KG1 (cell line): ENCODE measurements at places on chromosomes 1 and 21.

- no peak for DNase-seq
Observed at GRCh38 chr21:16419188-16419921, 689.6 kb downstream of the USP25 start.

GRCh38 chr1:242086706-242087105, 87.8 kb upstream of the MAP1LC3C start:
- no peak for DNase-seq

DNA sequence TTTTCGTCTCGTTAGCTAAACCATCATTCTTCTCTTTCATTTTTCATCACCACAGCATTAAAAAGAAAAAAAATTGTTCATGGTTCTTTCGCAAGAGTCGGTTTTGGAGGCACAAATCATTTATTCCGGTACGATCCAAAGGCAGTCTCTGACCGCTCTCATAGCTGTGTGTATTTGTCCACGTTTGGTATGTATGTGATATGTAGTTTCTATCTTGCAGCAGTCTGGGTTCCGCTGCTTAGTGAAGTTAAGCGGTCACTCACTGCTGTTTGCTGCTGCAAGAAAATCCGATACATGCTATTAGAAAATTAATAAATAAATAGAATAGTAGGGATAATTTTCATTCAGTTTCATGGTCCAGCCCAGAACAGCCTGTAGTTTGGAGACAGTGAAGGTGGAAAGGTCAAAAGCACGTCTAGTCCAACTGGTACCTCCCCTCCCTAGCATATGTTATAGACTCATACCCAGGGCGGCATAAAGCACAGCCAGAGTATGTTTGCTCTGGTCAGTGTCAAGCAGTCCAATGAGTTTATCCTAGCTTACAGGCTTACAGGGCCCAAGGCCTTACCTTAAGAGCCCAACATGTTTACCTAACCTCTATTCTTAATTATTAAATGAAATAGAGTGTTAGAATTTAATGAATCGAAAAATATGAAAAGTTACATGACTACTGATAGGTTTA, 2.5 kb downstream of the FMN2 start:
- DNase-seq = no peak

DNA sequence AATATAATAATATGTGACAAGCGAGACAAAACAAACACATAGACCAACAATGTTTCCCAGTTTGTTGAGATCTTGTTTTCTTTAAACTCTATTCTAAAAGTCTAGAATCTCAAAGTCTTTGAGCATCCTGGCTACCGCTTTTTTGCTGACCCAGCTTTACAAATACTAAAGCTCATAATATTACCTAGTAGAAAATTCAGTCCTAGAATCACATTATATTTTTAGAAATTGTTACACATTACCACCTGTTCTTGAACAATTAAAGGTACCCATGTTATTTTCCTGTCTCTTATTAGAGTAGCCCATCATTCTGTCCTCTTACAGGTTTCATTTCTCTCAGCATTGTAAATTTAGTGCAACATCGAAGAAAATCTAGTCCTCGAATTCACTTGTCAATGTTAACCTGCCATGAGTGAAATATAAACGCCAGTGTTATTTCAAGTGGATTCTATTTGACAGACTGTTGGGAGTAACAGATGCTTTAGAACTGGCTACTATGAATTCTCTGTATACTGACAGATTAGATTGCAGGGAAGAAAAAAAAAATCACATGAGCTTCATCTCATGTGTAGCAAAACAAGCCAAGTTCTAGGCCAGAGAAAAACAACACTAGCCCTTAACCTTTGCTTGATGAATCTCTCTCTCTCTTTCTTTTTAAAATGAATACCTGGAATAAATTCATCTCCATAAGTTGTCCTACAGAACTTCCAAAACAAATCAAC, 851.2 kb upstream of the ADAMTS5 start:
- DNase-seq = no peak

GRCh38 chr1:210828996-210829596, 304.9 kb downstream of the KCNH1 start:
- no peak for DNase-seq

GRCh38 chr1:54559111-54559548, 11.1 kb downstream of the ACOT11 start:
- no peak for DNase-seq

DNA sequence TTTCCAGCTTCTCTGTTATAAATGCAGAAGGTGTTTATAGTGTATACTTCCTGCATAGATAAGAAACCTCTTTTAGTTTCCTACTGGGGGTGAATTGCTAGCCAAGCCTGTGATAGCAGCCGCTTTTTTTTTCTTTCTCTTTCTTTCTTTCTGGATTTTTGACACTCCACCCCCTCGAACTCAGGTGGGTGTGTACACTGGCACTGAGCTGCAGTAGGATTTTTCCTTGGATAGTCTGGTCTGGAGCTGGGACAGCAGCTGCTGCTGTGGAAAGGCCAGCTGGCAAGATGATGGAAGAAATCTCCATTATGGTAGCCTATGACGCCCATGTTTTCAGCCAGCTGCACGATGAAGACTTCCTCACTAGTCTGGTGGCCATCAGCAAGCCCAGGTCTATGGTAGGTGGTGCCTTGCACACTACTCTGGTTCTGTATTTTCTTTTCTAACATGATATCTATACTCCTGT, 122.5 kb upstream of the CACYBP start:
- DNase-seq = no peak

DNA sequence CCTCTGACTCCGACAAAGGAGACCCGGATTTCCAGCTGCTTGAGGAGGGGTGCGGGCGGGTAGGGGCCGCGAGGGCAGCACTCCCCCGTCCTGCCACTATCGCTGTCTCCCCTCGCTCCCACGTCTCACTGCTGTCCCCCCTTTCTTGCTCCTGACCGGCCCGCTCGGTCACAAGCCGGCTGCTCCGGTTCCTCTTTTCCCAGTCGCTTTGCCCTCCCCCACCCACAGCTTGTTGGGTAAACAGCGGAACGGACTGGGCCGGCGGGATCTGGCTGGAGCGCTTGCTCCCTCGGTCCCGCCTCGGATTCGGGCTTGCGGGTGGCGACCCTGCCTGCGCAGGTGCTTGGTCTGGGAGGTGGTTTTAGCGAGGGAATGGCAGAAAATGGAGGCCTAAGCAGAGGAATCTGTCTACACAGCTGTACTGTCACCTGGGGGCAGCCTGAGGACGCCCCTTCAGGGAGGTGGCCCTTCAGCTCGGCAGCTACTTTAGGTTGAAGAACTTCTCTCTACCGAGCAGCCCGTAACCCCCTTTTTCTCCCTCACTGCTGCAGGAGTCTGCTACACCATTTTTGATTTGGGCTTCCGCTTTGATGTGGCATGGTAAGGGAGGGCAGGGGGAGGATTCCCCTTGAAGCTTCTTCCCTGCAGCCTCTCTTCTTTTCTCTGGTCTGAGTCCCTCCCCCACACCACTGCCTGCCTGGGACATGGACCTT, 645 bp downstream of the ATP6V0B start:
- no peak for DNase-seq

GRCh38 chr1:183609759-183610452, 19.6 kb upstream of the NCF2 start:
- no peak for DNase-seq

DNA sequence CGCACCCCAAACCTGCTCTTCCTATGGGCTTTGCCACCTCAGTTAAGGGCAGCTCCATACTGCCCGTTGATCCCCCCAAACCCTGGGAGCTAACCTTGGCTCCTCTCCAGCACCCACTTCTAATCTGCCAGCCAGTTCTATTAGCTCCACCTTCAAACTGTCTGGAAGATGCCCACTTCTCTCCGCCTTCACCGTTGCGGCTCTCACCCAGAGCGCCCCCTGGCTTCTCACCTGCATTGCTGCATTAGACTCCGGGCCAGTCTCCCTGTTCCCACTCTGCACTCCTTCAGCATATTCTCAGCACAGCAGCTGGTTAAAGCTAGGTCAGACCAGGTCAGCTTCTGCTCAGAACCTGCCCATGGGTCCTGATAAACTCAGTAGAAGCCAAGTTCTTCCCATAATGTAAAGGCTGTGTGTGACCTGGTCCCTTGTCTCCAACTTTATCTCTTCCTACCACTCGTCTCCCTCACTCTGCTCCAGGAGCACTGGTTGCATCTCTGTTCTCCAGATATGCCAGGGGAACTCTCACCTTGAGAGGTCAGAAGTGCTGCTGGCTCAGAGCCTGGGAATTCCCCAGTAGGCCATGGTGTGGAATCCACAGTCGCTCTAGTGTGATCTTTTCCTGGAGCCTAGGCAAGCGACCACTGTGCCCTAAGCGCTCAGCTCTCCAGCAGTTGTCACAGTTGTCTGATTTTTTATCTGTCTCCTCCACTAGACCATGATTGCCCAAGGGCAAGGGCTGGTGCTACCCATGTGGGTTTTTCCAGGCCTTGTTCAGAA, 150.3 kb downstream of the HMGB4 start:
- DNase-seq = no peak

GRCh38 chr1:83689921-83690868, 308.7 kb downstream of the TTLL7 start:
- no peak for DNase-seq

DNA sequence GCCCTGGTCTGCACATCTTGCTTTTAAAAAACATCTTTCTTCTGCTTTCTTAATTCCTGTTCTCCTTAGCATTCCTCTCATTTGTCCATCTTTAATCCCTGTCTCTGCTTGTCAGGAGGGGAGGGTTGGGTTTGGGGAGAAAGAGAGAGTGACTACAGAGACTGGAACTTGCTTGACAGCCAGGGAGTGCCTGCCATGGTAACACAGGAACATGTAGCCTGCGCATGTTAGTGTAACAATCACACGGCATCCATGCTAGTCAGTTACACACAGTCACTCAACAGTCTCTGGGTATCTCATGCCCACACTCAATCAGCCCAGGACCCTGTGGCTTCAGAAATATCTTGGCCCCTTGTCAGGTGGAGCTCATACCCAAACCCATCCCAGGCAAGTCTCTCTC, 818 bp upstream of the TFAP2E start:
- DNase-seq = no peak

- DNase-seq = no peak
Observed at GRCh38 chr1:6071219-6071618, 25.5 kb downstream of the KCNAB2 start.

DNA sequence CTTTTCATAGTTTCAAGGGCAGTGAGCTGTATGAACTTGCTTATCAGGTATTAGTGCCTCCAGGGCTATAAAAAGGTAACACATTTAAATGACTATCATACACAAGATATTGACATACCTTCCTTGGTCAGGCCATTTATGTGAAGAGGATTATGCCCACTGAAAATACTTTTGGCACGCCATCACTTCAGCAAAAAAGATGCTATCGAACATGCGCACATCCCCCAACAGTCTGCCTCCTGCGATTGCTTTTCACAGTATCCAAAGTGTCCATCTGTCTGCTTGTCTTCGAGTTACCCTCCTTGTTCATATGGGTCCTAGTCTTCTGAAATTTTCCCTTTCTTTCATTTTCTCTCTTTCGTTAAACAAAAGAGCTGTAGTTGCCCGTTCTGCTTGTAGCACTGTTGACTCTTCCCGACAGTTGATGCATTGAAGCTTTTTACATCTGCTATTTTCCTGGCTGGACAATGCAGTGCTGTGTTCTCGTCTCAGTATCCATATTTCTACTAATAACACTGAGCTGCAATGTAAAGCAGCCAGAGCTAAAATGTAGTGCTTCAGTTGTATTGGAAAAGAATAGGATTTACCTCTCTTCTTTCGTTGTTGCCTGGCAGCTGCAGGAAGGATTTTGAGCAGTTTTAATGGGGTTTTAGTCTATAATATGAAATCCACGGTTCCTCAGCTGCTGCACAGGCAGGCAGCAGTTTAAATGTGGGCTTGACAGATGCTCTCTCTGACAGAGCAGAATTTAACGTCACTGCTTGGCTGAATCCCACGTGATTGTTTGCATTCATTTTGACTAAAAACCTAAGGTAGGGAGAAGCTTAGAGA, at the start of gene B3GALT2:
Gene B3GALT2 (minus strand): TSS at position 713 of the 831 bp plus-strand sequence. CDS start 5,051 bp downstream, outside the sequence.
- DNase-seq = no peak

DNA sequence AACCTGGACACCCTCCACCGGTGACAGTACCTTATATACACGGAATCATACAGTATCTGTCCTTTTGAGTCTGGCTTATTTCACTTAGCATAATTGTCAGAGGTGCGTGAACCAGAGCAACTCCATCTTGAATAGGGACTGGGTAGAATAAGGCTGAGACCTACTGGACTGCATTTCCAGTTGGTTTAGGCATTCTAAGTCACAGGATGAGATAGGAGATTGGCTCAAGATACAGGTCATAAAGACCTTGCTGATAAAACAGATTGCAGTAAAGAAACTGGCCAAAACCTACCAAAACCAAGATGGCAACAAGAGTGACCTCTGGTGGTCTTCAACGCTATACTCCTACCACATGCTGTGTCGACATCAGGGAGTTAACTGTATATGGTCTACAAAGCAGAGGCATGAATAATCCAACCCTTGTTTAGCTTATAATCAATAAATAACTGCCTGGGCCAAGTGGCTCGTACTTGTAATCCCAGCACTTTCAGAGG, 1.4 kb upstream of the FDPS start:
- no peak for DNase-seq

GRCh38 chr1:192183788-192184187, 25.5 kb downstream of the RGS18 start:
- no peak for DNase-seq
